Left cardiac atrium (tissue), 4 donors: ENCODE measurements at places on chromosomes 16 and 17. TPM values are rescaled to one million over a fixed set of nuclear protein-coding genes. Genes with fewer than 3 reads are reported as not detected.

Gene ZNF594
- total RNA-seq, result 6.9 TPM

Gene BCAR1
- total RNA-seq, result 46.5 TPM

Gene HYDIN
- 0.65 TPM for total RNA-seq

Gene ARMC5
- total RNA-seq, result 7.0 TPM

Gene ITGB4
- 26.9 TPM for total RNA-seq
